Foreskin fibroblast (primary cell): ENCODE measurements at places on chromosomes 12 and 14.
A peak's percentile ranks its signal among the peaks of the same experiment; 100 is the strongest.

DNA sequence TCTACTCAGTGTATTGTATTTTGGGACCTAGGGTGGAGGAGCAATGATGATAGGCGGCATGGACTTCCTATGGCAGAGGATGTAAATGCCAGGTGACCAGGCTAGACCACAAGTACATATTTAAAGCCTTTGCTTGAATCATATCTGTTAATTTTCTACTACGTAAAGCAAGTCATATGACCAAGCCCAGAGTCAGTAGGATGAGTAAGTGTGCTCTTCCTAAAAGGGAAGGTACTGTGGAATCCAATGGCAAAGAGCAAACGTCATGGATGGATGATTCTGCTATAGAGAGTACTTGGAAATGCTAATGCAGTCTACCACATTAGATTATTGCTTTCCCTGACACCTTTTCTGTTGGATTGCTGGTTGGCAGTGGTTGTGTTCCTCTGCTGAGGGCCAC, 16.8 kb downstream of the GPATCH2L start:
- DNase-seq = no peak

DNA sequence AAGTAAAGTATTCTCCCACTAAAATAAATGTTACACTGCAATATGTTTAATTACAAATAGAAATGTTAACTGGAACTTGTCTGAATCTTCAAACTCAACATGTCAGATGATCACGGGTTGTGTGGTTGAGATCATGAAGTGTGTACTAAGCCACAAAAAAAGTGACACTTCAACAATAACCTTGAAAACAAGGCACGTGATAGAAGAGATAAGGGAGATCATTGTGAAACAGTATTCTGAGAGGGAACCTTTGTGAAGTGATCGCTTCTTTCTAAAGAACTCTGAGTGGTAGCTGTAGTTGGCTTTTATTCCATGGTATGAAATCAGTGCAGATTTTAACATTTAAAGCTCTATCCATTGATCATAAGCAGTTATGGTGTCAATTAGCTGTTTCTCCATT, 60.0 kb downstream of the LIN52 start:
- no peak for DNase-seq

DNA sequence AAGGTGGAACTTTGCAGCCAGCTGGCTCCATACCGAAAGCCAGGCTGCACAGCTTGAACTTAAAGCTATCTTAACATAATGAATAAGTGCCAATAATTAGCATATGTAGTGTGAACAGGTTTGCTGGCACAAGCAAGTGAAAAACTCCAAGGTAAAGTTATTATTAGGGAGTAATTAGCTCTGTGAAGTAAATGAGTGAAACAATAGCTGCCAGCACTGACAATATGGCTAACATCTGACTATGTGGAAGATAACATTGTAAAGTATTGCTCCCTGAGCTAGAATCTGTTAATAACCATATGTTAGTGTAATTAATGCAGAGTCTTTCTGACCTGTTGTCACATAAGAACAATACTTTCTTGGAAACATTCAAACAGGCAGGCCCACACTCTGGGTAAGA, 246.4 kb downstream of the SOX5 start:
- DNase-seq = no peak

- no peak for DNase-seq
Observed at GRCh38 chr14:35999294-35999693, 173.2 kb downstream of the BRMS1L start.

GRCh38 chr12:121188227-121188626, 21.7 kb upstream of the P2RX4 start:
- DNase-seq = no peak

DNA sequence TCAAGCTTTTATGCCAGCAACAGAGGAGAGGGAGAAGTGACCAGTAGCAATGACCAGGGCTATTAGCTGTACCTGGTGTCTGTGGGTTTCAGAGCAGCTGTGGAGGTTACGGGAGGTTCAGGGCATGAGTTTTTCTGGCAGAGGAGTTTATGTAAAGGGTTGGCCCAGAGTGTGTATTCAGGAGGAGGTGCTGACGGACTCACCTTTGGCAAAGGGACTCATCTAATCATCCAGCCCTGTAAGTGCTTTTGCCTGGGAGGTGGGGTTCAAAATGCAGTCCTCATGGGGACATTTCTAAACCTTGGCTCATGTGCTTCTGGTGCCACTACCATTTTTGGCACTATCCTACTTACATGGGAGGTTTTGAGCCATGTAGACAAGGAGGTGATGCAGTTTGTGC, 95.3 kb downstream of the DAD1 start:
- no peak for DNase-seq

- DNase-seq = no peak
Observed at GRCh38 chr14:32469388-32470160, 140.5 kb downstream of the AKAP6 start.

DNA sequence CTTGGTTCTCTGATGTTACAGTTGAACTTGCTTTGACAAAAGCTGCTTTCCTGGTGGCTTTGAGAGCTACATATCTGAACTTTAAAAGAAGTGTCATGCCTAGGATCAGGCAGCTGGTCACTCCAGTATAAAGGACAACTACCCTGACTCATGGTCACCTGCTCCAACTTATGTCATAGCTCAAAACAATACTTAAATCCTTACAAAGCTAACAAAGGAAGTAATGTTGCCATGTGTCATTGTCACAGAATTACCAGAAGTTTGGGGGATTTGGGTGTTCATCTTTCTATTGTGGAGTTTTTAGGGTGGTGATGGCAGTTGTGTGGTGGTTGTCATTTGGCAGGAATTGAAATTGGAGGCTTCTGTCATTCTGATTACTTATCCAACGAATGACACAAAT, 1.8 kb upstream of the TCP11L2 start:
- DNase-seq = no peak

- DNase-seq = no peak
Observed at GRCh38 chr12:76417116-76417515, 68.9 kb upstream of the BBS10 start.

- peak; percentile 15 for DNase-seq
Observed at GRCh38 chr12:115697340-115697739, 580.2 kb downstream of the MED13L start.

DNA sequence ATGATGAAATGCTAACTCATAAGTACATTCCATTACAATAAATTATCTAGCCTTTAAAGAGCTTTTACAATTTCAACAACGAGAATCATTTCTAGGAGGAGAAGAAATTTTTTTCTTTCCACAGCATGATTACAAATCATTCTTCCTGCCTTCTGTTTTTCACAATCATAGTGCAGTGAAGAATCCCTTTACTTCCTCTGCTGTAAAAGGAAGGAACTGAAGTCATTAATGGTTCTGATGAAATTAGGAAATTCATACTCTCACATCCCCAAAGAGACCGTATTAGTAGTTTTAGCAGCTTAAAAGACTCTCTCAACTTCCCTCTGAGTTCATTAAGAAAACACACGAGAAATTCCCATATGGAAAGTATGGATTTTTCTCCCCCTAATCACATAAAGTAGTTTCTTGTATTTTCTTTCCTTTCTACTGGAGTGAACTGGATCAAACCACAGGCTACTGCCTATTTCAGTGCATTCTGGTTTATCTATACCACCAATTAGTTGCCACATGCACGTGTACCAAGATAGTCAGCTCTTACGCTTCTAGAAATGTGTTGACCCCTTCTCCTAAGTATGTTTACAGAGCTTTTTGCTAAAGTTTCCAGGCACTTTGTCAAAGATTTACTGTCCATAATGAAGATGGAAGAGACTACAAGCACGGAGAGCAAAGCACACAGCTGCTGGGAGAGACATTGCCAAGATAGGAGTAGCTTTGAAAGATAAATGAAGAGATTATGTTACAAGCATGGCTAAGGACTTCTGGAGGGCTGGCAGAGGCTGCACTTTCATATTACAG, 58.9 kb upstream of the KITLG start:
- DNase-seq = peak; percentile 54

DNA sequence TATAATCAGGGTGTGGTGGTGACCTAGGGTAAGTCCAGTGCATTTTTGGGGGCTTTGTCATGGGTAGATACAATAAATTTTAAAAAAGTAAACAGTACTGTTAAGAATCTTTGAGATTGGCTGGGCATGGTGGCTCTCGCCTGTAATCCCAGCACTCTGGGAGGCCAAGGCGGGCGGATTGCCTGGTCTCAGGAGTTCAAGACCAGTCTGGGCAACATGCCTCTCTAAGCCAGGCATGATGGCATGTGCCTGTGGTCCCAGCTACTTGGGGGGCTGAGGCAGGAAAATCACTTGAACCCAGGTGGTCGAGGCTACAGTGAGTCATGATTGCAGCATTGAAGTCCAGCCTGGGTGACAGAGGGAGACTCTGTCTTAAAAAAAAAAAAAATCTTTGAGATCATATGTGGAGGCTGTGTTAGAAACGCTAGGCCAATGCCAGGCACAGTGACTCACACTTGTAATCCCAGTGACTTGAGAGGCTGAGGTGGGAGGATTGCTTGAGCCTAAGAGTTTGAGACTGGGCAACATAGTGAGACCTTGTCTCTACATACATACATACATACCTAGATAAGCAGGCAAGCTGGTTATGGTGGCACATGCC, 67.7 kb downstream of the PRKCH start:
- DNase-seq = peak; percentile 57

DNA sequence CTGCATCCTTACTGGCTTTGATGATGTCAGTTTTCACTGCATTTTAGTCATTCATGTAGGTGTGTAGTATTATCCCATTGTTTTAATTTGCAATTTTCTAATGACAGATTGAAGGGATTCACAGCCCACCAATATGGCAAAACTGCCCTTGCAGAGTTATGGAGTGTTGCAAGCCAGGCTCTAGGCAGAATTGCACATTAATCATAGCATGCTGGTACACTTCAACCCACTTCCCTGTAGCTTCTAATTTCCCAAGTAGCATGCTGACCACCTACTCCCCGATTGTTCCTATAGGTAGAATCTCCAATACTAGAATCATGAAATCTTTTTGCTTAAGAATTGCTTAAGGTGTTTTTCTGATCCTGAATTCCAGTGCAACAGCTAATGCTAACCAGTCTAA, 5.2 kb upstream of the RNASE6 start:
- no peak for DNase-seq

- peak; percentile 80 for DNase-seq
Observed at GRCh38 chr14:35533357-35534207, at the start of gene INSM2. Gene INSM2, plus strand, starts transcription at chr14:35534164. Its CDS starts 89 bp downstream, at chr14:35534253.

DNA sequence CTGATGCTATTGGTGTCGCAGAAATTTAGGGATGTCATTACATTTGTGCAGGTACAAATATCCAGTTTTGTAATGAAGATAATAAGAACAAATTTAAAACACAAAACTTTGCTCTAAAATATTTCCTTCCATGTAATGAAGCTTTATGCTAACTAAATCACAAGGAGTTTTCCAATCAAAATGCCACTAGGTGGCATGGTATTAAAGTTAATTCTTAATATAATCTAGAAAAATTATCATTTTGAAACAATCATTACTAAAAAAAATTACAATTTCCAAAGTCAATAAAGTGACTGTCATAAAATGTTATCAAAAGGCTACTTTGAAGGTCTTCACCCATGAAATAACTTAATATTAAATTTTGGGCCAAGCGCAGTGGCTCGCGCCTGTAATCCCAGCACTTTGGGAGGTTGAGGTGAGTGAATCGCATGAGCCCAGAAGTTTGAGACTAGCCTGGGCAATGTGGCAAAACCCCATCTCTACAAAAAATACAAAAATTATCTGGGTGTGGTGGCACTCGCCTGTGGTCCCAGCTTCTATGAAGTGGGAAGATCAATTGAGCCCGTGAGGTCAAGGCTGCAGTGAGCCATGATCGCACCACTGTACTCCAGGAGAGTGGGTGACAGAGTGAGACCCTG, 77.4 kb downstream of the KIF21A start:
- no peak for DNase-seq

GRCh38 chr14:104746934-104747481, 5.9 kb upstream of the SIVA1 start:
- DNase-seq = peak; percentile 79

DNA sequence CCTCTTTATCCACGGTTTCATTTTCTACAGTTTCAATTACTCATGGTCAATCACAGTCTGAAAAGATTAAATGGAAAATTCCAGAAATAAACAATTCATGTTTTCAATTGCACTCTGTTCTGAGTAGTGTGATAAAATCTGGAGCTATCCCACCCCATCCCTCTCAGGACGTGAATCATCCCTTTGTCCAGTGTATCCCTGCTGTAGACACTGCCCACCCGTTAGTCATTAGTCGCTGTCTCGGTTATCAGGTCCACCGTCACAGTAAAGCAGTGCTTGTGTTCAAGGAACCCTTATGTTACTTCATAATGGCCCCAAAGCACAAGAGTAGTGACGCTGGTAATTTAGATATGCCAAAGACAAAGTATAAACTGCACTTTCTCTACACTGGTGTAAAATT, 141.0 kb upstream of the LMNTD1 start:
- DNase-seq = peak; percentile 93

DNA sequence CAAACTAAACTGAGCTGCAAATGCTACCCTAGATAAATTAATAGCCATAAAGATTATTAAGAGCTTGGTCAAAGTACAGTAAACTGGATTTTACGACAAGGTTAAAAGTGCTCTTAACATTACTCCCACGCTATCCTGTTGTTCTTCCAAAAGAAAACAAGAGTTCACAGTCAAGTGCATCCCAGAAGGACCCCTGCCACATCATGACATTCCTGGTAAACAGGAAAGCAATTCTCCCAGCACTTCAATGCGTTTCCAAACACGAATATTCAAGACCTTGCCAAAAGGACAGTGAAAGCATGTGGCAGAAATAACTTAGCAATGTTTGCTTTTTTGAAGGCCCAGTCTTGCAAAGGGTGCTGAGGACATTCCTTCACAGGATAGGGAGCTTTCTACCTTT, 11.2 kb downstream of the SPRING1 start:
- no peak for DNase-seq

DNA sequence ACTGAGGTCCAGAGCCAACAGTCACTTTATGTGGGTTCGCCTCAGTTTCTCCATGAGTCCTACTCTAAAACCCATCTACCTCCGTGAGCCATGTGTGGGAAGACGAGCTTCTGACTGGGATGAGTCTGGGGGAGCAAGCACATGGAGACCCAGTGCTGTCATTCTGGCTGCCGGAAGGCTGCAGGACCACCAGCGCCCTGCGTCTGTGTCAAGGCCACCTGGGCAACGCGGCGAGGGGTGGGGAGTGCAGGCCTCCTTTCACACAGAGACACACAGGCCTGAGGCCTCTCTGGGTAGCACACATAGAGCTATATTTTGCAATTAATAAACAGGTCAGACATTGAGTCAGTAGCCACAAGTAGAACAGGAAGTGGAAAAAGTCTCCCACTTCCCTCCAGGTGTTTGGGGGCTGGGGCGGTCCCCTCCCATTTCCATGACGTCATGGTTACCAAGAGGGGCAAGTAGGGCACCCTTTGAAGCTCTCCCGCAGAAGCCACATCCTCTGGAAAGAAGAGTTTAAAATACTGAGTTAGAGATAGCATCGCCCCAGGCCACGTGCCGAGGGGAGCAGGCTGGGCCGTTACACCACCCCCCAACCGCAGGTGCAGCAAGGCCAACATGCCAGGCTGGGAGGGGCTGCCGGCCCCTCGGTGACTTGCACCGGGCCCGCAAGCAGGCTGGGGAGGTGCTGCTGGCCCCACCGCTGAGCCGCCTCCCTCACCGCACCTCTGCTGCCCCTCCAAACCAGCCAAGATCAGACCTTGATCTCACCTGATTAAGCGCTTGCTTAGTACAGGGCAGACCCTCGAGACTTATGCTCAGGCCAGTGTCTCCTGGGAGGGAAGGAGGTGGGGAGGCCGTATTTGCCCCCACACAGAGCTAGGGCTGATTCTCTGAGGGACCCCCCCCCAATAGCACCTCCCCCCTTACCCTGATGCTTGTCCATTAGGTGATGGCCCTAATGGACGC, 32.7 kb downstream of the DAD1 start:
- DNase-seq = peak; percentile 54
